ENCODE measurements at places on chromosomes 4 and X.

GRCh38 chrX:123186801-123187200 lies 2.7 kb downstream of the GRIA3 start:
- no peak for DNase-seq

DNA sequence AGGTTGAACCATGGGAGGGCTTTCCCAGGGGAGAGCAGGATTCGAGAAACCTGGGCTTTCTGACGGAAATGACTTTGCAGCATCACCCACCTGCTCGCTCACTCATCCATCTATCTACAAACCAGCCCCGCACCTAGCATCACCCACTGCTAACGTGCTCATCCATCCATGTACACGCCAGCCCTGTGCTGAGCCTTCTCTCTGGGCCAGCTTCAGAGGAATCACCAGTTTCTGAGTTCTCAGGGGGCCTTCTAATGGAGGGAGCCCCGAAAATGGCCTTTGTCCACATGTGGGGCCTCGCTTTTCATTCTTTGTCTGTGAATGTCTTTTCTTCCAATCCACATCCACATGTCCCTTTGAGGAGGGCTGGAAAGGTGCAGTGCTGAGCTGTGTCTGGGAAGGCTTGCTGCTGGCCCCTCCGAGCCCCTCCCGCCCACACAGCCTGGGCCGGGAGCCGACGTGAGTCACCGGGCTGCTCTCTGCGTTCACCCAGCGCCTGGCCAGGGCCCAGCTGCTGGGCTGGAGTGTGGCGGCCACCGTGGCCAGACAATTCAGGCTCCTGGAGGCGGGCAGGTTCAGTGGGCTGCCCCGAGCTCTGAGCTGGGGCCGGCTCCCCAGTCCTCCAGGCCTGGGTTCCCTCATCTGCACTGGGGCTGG lies 14.7 kb downstream of the SORCS2 start:
- no peak for DNase-seq

DNA sequence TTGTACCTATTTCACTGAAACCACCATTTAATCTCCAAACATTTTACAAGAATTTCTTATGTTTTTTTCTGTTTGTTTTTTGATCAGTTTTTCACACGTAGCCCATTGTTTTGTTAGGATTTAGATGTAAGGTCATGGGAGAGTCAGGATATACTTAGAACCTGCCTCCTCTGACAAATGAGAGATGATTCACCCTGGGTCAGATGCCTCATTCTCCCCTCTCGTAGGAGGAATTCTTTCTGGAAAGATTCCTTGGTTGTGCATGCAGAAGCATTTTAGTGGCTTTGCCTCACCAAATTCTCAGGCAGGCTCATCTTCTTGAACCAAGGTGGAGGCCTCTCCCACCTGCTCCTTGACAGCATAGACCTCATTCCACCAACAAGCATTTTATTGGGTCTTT lies 599.3 kb downstream of the SPRY1 start:
- no peak for DNase-seq

GRCh38 chrX:39857780-39858179 lies 240.0 kb downstream of the BCOR start:
- DNase-seq: no peak

DNA sequence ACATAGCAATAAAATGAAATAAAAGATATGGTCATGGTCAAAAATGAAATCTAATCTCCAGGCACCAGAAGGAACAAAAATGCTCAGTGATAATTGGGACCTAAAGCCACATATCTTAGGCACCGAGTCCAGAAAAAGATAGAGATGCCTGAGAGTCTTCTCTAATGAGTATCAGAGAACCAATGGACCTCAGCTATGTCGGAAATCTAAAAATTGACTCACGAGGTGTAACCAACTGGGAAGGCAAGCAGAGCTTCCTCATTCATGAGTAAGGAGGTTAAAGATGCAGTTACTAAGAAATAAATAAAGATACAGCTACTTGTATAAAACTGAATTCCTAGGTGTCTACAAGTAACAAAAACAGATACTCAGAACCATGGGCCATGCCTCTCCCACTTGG lies 72.1 kb downstream of the KLHL34 start:
- DNase-seq: no peak
